ENCODE measurements at places on chromosomes 1 and 21. TPM values are rescaled to one million over a fixed set of nuclear protein-coding genes. Genes with fewer than 3 reads are reported as not detected.

DNA sequence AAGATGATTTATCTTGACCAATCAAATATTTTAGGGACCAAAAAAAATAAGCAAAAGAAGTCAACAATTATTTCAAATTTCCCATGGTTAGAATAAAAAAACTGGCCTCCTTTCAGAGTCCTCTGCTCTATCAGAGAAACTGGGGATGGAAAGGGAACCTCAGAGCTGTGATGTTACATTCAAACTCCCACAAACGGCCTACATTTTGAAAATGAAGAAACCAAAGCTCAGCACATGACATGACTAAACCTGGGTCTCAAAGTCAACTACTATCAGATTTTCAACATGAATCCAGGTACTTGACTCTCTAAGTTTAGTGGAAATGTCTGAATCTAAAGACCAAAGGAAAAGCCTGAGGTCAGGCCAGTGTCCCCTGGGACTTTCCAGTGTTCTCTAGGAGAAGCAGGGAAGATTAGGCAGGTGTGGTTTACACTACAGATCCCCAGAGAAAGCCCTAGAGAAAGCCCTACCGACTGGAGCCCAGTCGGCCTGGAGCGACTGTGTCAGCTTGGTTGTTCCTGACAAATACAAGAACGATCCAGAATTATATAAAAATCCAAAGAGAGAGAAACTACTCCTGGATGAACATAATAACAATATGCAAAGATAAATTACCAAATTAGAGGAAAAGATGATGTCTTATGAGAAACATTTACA, 24.8 kb downstream of the JAK1 start:
- no peak for DNase-seq

DNA sequence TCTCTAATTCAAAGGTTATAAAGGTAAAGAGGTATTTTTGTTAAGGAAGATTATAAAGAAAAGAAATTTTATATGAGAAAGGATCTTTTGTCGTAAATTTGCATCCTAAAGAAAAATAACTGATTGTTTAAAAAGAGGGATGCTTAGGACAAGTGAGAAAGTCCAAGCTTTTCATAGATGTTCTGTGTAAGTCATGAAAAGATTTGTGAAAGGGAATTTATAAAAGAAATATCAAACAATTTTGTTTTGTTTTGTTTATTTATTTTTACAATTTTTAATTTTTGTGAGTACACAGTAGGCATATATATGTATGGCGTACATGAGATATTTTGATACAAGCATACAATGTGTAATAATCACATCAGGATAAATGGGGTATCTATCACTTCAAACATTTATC, 145.2 kb downstream of the ADSS2 start:
- no peak for DNase-seq

GRCh38 chr1:155961937-155962336, 16.4 kb downstream of the ARHGEF2 start:
- peak; percentile 94 for DNase-seq

The PCSK9 gene
- 1.2 TPM for total RNA-seq

The RASAL2 gene
- total RNA-seq: 21.3 TPM

The TEX35 gene
- not detected for total RNA-seq
